ENCODE measurements at places on chromosomes 3 and 15. TPM values are rescaled to one million over a fixed set of nuclear protein-coding genes. Genes with fewer than 3 reads are reported as not detected.
A peak's percentile ranks its signal among the peaks of the same experiment; 100 is the strongest.

DNA sequence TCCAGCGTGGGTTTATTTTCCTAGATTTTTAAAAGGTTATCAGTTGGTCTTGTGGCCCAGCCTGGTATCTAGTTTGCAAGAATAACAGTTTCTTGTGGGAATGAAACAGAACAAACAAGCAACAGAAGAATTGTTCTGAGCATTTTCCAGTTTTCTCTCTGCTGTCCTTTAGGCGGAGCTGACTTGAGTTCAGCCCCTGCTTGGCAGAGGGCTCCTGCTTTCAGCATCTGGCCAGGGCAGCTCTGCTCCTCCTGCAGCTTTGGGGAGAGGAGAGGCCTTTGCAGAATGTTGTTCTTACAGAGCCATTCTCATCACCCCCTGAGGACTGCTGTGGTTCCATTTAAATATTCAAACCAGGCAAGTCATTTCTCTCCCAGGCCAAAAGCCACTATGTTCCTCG is 117.7 kb downstream of the ALDH1A2 start:
- no peak for DNase-seq

DNA sequence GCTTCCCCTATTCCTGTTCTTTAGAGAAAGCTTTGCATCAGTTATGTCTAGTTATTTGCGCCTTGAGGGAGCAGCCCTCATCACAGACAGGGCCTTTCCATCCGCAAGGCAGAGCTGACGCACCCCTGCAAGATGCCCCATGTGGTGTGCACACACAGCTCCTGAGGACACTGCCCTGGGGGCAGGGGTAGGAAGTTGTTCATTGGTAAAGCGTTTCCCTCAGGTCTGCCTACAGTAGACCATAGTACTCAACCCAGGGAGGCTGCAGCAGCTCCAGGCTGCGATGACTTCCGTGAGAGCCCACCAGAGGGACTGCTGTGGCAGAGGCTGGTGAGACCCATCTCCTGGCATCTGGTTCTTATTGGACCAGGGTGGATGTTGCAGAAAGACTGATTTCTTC is 55.1 kb upstream of the PLXNA1 start:
- no peak for DNase-seq

GRCh38 chr3:50008931-50009330 is 69.0 kb downstream of the RBM6 start:
- no peak for DNase-seq

DNA sequence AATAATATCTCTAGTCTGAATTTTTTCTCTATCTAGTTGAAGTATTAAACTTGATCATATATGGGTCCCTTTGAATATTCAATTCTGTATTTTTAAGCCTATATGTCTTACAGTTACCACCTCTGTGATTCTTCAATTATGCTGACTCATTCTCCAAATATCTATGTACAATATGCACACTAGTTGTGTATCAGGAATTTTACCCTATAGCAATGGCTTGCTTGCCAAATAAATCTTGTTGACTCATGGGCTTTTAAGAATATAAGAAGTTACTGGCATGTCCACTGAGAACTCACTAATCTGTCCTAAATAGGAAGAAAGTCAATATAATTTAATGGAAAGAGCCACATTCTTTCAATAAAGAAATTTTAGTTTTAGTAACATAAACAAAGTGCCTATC is 656.3 kb downstream of the RBMS3 start:
- no peak for DNase-seq

GRCh38 chr3:198079771-198080520 is 119.9 kb downstream of the LMLN start:
- peak; percentile 4 for DNase-seq

GRCh38 chr15:100973351-100974111 is 54.4 kb downstream of the LRRK1 start:
- DNase-seq: no peak

GRCh38 chr3:159804726-159805410 is 183.8 kb upstream of the IL12A start:
- peak; percentile 3 for DNase-seq

- DNase-seq: no peak
These were observed 1348.2 kb upstream of the ALCAM start for GRCh38 chr3:104018541-104018940.

- no peak for DNase-seq
These were observed 277.9 kb downstream of the RPLP1 start for GRCh38 chr15:69730281-69731080.

GRCh38 chr3:174812172-174812862 is 46.8 kb upstream of the NAALADL2 start:
- DNase-seq: no peak

The CYP8B1 gene
- polyA plus RNA-seq: not detected

The GOLGA6D gene
- not detected for polyA plus RNA-seq

The SLITRK3 gene
- polyA plus RNA-seq: not detected

The DUOX1 gene
- polyA plus RNA-seq: not detected

The IGSF11 gene
- not detected for polyA plus RNA-seq

The ADAMTS9 gene
- not detected for polyA plus RNA-seq

The PPIB gene
- polyA plus RNA-seq: 520 TPM
